NCI-H2107 (cell line): ENCODE measurements at places on chromosomes 3 and 15.

DNA sequence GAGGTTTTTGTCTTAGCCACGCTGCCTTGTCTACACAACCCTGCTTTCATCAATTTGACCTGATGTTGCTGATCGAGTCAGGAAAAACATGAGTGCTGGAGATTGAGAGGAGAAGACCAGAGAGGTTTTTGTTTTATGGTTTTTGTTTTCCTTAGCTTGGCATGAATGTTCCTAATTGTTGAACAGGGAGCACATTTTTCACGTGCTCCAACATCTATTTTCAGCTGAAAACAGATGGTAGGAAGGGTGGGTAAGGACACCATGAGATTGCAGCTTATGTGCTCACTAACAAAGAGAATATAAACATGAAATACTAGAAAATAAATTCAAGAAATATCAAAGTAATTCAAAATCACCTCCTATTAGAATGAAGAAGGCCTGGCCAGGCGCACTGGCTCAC is 79.9 kb upstream of the LMCD1 start:
- DNase-seq = no peak

DNA sequence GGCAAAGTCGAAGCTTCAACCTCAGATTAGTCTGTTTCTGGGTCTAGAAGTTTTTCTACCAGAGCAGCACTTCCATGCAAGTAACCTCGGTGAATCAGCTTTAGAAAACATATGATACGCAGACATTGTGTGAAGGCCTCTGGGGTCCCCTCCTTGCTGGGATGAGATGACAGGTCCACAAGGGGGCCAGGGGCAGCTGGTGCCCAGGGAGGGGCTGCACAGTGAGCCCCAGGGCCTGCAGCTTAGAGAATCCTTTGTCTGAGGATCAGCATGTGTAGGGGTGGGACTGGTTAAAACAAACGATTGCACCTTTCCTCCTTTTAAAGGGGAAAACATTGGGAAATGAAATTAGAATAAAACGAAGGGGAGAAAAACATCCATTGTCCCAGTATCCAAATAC is 47.5 kb upstream of the TLE3 start:
- DNase-seq = no peak

GRCh38 chr15:98547741-98548138 is 100.6 kb upstream of the IGF1R start:
- no peak for DNase-seq

DNA sequence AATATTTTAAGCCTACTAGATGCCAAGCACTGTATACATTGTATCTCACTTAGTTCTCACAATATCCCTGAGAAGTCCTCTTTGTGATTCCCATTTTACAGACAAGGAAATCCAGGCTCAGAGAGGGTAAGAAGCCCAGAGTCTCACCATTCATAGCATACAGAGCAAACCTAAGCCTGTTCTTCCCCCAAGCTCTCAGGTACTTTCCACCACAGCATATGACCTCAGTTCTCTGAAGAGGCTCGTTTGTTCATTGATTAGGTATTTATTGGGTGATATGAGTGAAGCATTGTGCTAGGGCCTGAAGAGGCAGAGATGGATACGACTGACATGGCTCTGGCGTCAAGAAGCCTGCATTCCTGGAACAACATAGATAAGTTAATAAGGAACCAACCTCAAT is 310.9 kb upstream of the UMPS start:
- no peak for DNase-seq

GRCh38 chr3:194961571-194961970 is 275.9 kb downstream of the FAM43A start:
- DNase-seq = no peak

DNA sequence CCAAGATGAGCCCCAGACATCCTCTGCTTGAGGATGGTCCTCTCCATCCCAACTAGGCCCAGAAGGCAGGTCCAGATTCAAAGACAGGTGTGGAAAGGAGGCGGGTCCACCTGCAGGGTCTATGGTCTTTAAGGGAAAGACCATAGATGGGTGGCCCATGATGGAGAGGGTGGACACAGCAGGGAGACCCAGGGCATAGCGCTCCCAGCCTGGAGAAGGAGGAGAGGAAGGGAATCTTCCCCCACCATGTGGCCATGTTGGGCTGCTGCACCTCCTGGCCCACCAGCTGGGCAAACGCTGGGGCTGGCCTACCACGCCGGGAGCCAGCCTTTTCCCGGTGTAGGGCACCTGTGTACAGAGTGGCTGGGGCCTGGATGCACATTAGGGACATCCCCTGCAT is 265.2 kb upstream of the TLE3 start:
- DNase-seq = no peak

DNA sequence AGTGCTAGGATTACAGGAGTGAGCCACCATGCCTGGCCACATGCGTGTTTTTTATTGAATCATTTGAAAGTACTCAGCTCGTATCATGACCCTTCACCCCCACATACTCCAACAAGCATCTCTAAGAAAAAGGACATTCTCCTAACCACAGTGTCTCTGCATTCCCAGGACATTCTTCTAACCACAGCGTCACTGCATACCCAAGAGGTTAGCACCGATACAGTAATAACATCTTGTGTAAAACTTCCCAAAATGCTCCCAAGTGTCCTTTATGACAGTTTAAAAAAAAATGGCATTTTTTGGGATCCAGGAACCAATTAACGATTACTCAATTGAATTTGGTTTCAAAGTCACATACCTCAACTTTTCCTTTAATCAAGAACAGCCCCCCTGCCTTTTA is 39.6 kb downstream of the FLNB start:
- DNase-seq = no peak

DNA sequence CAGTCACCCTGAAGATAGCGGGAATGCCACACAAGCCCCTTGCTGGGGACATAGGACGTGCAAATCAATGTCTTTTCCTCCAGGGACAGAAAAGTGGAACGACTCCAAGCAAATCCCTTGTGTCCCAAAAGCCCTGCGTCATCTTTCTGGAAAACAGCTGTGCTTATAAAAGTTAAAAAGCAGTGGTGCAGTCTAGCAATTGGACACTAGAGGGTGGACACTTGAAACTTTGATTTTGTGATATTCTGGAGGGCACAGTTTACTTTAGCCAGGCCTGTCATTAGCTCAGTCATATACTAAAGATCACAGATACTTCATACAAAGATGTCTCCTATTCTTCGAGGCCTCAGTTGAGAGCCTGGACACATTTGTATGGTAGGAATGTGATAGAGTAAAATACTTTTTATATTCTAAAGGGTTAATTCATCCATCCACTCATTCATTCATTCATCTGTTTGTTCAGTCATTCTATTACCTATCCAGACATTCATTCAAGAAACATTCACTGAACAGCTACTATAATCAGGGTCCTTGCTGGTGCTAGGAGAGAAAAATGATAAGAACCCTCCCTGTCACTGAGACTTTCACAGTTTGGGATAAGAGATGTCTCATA is 63.8 kb upstream of the ANKRD34C start:
- DNase-seq = no peak

DNA sequence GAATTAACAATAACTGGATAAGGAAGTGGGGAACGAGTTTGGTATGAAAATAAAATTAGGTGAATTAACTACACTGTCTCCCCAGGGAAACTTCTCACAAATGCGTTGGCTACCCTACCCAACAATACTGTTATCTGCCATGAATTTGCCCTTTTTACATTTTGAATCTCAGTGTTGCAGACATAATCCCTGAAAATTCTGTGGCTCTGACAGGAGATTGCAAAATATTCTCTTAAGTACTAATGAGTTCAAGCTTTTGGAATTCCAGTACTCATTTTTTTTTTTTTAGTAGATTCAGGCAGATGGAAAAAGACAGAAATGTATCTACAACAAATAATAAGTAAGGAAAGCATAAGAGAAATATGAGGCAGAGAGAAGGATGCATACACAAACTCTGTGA is 332.6 kb downstream of the LSAMP start:
- DNase-seq = no peak

DNA sequence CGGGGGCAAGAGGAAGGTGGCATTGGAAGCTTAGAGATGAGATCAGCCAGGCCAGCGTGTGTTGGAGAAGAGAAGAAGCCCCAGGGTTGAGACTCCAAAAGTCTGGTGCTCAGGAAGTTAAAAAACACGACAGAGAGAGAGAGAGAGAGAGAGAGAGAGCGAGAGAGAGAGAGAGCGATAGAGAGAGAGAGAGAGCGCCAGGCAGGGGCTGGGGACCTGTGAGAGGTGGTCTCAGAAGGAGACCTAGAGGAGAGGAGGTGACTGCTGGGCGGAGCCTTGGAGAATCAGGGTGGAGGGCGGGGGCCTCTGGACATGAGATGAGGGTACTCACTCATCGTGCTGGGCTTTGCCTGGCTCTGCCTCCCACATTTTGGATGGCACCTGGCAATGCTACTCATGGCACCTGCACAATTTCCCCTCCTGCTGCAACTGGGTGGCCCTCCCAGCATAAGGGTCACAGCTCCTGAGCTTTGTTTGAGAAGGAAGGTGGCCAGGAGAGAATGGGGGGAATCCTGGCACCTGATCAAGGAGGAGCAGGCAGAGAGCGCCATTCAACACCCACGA is 51.0 kb downstream of the FBLN2 start:
- no peak for DNase-seq

DNA sequence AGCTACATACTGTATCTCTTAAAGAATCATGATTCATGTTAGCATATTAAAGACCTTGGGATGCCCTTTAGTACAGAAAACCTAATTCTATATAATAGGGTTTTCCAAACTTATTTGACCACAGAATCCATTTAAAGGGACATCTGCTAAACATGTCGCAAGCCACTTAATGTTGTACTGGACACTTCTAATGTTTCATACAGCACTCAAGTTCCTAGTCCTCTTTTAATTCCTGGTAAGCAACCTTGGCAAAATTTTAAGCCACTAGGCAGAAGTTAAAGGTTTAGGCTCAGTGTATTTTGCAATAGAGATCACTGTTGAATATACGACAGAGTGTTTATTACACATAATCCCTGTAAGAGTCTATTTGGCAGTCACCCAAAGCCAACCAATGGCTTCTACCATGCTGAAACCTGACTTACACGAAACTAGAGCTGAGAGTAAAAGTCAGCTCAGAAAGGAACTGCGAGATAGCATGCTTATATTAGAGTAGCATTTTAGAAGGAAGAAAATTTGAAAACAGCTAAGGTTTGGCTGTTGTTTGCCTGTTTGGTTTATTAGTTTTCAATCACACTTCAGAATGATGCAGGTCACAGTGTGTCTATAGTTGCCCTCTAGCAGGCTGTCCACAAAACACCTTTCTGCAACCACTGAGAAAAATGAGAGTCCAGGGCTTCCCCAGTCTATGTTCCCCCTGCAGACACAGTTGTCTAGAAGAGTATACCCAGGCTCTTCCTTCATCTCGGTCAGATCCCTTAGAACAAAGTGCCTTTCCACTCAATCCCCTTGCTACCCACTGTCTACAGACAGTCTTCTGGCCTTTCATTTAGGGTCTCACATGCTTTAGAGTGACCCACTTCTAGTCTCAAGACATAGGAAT is 104.4 kb downstream of the FMN1 start:
- peak; percentile 27 for DNase-seq

- no peak for DNase-seq
Measured at GRCh38 chr3:108473711-108474110, 36.7 kb downstream of the MYH15 start.

- no peak for DNase-seq
Measured at GRCh38 chr3:173923204-173923603, 525.7 kb downstream of the NLGN1 start.

DNA sequence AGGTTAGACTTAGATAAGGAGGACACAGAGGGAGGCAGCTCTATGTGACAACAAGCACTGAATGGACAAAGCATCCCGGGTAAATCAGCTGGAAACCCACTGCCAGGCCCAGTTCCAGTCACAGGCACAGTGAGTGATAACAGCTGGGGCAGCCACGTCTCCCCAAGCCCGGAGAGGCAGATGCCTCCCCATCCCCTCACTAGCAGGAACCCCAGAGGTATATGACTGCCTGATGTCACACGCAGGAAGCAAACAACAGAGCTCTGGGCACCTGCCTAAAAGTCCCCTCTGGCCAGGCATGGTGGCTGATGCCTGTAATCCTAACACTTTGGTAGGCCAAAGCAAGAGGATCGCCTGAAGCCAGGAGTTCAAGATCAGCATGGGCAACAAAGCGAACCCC is 18.2 kb downstream of the C15orf62 start:
- DNase-seq = no peak

- no peak for DNase-seq
Measured at GRCh38 chr3:26614006-26614685, 8.4 kb upstream of the LRRC3B start.

DNA sequence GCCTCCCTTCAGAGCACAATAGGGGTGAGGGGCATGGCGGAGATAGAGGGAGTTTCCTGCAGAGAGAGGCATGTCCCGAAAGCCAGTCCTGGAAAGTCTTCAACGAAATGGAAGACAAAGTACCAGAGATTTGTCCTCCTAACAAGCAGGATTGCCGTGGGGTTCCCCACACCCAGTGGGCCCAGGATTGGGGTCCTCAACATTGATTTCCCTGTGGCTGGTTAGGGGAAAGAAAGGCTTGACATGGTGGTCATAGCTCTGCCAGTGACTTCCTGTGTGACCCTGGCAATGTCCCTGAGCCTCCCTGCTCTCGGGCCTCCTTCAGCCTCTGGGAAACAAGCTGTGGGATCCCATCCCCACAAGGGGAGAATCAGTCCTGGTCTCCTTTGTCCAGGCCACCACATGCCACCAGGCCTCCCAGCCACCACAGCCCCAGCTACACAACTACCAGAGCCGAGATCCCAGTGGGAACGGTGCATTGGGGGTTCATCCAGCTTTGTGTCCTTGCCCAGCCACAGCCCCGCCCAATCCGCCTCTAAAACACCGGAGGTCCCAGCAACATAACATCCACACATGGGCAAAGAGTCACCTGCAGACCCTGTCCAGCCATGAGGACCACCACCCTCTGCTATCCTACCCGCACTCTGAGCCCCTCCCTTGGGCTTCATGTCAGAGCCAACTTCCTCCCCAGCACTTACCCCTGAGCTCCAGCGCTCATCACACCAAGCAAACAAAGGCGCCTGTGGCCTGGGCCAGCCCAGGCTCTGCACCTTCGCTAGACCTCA is 63.0 kb downstream of the ADAMTS17 start:
- DNase-seq = no peak

GRCh38 chr3:181561139-181562031 is 150.3 kb upstream of the SOX2 start:
- no peak for DNase-seq

- no peak for DNase-seq
Measured at GRCh38 chr15:34216527-34217270, 6.8 kb upstream of the KATNBL1 start.

GRCh38 chr3:176873261-176873660 is 324.0 kb downstream of the TBL1XR1 start:
- no peak for DNase-seq

DNA sequence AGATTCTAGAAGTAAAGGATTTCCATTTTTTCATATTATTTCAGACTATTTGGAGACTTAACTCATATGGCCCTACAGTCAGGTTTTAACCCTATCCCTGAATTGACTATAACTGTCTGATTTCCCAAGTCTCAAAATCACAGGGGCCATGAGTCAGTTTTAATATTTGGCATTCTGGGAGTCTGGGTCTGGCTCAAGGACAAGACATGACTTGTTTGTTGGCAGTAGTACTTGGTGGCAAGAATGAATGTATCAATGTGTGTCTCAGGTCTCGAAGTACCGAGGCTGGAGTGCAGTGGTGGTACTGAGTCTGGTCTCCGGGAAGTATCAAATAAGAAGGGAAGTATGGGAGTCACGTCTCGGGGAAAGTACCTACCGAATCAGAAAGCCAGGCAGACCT is 10.8 kb downstream of the UMPS start:
- DNase-seq = no peak
